ENCODE measurements at places on chromosomes 7 and 10.

DNA sequence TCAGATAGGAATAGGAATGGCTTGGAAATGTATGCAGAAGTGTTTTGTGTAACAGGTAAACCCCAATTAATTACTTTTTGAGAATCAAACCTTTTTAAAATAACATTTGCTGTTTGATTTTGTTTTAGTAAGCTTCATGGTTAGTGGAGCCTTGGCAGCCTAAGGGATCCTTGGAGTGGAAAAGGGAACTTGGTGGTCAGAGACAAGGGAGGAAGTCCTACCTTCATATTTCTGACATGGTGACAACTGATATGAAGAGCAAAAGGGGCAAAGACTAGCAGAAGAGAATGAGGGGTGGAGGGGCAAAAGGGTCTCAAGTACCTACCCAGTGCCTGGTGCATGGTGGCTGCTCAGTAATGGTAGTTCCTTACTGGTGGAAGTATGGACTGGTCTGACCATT is 32.3 kb downstream of the AHCYL2 start:
- DNase-seq, result no peak

DNA sequence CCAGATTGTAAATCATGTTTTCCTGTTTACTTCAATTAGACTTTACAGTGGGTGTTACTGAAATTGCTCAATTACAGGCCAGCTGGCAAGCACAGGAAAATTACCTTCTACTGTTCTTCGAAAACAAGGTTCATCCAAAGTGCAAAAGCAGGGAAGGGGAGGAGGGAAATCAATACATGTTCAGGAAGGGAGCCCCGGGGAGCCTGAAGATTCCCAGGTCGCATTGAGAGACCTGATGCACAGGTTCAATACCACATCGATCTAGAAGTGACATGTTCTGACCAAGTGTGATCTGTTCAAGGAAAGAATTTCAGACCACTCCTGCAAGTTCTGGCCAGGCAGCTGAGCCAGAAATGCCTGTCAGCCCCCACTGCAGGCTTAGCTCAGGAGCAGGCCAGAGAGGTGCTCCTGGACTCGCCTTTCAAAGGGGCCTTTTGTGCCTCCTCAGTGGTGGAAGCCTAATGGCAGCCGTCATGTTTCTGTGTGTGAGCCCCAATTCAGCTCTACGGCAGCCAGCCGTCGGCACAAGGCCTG is 35.9 kb downstream of the FAM53B start:
- no peak for DNase-seq

- DNase-seq, result no peak
These were observed 408.9 kb upstream of the AUTS2 start for GRCh38 chr7:69189406-69189805.

- no peak for DNase-seq
These were observed 69.4 kb downstream of the RNF133 start for GRCh38 chr7:122629412-122629953.

- no peak for DNase-seq
These were observed 16.1 kb upstream of the CUZD1 start for GRCh38 chr10:122861711-122862161.

GRCh38 chr10:86960003-86960862 is 1.8 kb downstream of the SNCG start:
- no peak for DNase-seq

- DNase-seq, result no peak
These were observed 121.1 kb downstream of the AOAH start for GRCh38 chr7:36602934-36603887.

- no peak for DNase-seq
These were observed 645 bp downstream of the SLC26A4 start for GRCh38 chr7:107661081-107661864.

- no peak for DNase-seq
These were observed 23.9 kb downstream of the GLCCI1 start for GRCh38 chr7:7992506-7992905.

DNA sequence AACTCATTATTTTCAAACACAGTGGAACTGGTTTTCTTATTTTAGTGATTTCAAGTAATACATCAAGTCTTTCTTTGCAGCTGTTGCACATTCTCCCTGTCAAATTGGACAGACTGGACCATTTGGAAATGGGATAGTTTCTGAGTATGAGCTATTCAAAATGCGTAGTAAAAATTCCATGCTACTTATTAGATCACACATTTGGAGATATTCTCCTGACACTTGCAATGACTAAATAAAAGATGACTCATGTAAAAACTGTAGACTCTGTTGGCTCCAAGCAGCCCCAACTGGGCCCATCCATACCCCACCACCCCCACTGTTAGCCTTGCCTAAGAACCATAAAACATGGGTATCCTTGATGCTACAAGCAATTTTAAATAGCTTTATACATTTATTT is 25.9 kb upstream of the BICC1 start:
- DNase-seq, result no peak

DNA sequence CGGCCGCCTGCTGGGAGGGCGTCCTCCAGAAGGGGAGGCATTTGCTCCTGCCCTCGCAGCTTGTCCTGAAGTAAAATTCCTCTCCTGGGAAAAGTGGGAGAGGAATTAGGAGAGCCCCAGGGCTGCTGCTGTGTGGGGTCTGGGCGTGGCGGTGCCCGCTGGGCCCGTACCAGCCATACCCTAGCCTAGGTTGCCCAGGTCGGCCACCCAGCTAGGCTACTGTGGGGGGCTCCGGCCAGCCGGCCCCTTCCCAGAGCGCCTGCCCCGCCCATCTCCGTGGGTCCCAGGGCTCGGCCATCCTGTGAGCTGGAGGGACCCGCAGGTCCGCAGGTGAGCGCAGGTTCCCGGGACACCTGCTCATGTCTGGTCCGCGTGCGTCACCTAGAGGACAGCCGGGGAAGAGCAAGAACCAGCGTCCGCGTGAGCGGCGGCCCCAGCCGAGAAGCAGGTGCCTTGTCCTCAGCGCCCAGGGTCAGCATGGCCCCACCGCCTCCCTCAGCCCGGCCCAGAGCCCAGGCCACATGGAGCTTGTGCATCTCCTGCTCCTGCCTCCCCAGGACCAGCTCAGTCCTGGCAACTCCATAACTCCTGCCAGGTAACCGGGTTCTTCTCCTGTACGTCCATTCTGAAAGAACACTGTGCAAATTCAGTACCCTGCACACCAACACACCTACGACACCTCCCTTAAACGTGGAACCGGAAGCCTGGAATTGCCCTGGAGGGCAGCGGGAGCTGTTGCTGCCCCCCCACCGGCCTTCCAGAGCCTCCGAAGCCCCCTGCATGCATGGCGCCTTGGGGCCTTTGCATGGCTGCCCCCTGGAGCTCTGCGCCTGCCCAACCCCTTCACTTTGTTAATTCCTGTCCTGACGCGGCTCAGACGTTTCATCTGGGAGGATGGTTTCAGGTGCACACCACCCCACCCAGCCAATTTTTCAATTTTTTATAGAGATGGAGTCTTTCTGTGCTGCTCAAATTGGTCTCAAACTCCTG is 22.8 kb upstream of the FOXL3 start:
- no peak for DNase-seq

- no peak for DNase-seq
These were observed 542.6 kb upstream of the LRRN3 start for GRCh38 chr7:110548372-110548771.

GRCh38 chr7:123845823-123846216 is 851 bp downstream of the HYAL4 start:
- no peak for DNase-seq

- DNase-seq, result no peak
These were observed 10.2 kb upstream of the SLC25A28 start for GRCh38 chr10:99630433-99630832.

DNA sequence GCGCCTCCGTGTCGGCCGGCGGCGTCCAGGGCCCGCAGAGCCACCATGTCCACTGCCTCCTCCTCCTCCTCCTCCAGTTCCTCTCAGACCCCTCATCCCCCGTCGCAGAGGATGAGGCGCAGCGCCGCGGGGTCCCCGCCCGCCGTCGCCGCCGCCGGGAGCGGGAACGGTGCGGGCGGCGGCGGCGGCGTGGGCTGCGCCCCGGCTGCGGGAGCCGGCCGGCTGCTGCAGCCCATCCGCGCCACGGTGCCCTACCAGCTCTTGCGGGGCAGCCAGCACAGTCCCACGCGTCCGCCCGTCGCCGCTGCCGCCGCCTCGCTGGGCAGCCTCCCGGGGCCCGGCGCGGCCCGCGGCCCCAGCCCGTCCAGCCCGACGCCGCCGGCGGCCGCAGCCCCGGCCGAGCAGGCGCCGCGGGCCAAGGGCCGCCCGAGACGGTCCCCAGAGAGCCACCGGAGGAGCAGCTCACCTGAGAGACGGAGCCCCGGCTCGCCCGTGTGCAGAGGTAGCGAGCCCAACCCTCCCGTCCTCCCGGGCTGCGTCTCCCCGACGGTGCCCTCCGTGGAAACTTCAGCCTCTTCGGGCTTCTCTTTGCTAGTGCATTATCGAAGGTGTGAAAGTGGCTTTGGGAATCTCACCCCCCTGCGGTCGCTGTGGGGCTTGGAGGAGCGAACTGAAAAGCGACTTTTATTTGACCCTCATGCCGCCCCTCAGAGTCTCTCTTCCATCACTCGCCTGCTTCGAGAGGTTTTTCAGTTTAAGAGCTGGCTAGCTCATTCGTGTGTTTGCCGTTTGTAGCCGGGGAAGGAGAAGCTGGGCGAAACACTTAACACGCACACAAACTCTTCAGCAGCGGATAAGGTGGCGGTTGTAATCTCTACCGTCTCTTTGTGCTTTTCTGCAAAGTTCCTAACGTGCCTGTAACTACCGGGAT is 975 bp downstream of the GLCCI1 start:
- no peak for DNase-seq

DNA sequence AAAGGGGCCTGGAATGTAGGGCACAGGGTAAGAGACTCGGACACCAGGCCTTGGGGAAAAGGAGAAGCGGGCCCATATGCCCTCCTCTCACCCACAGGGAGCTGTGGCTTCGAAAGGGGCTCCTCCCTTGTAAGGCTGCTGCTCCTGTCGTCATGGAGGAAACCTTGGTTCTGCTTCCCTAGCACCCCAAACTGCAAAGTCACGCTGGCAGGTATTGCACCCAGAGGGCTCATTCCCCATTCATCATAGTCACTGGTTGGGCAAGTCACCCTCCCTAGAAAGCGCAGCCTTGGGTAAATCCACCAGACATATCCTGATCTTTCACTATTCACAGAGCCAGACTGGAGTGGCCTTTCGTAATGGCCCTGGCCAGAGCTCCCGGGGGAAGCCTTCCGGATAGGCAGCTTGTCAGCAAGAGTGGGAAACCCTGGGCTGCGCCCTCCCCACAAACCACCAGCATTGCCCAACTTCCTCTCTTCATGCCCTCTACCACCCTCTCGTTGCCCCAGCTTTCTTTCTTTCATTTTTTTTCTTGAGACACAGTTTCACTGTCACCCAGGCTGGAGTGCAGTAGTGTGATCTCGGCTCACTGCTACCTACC is 121.0 kb downstream of the HIP1 start:
- DNase-seq, result no peak

GRCh38 chr7:110386913-110387312 is 704.0 kb upstream of the LRRN3 start:
- DNase-seq, result no peak

DNA sequence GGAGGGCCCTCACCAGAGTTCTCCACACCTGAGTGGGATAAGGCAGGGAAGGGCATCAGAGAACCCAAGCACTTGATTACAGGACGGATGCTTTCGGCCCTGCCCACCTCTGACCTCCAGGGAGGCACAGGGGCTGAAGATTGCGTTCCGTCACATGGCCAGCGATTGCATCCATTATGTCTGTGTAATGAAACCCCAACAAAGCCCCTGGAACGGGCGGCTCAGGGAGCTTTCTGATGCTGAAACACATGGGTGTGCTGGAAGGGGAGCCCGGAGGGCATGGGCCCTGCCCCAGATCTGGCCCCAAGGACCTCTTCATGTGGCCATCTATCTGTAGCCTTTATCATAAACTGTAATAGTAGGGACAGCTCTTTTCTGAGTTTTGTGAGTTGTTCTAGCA is 117.2 kb downstream of the PTPN20 start:
- DNase-seq, result no peak

DNA sequence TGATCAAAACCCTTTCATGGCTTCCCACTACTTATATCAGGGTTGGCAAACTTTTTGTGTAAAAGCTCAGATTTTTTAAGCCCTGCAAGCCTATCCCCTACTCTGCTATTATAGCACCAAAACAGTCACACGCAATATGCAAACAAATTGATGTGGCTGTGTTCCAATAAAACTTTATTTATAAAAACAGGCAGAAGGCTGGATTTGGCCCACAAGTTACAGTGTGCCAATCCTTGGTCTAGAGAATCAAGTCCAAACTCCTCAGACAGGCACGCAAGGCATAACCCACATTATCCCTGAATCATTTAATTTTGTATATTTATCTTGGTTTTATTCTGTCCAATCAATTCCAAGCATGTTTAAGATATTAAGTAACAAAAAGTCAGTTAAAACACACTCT is 71.9 kb downstream of the SGMS1 start:
- DNase-seq, result no peak

DNA sequence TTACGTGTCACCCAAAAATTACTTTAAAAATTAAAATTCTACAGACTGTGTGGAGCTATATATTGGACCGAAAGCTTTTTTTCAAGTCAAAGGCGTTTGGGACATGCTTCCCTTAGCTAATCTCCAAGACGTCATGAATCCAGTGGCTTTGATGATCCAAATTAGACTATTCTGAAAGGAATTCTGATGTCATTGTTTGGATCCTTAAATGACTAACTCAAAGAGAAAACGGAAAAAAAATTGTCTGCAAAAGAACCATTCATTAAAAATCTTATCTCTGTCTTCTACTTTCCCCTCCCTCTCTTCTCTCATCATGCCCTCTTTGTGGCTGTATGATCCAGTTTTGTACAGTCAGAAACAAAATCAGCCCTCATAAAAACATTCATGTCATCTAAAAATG is 161.8 kb downstream of the ETV1 start:
- DNase-seq, result no peak

DNA sequence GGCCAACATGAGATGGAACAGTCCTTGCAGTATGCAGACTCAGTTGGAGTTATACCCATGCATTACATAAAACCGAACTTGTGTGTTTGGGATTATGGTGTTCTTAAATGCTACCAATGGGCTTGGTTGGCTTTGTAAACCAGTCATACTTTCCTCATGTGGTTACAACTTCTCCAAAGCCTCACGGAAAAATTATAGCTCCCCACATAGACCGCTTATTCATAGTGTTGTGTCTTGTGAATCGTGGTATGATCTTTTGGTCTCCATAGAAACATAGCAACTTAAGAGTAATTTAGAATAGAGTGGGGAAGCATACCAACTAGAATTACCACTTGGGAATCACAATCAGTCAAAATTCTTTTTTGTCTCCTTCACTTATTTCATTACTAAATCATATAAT is 112.3 kb upstream of the FZD1 start:
- no peak for DNase-seq

GRCh38 chr10:94183666-94184264 is 179.0 kb downstream of the NOC3L start:
- no peak for DNase-seq
